ENCODE measurements at places on chromosomes 3 and 15. TPM values are rescaled to one million over a fixed set of nuclear protein-coding genes. Genes with fewer than 3 reads are reported as not detected.
A peak's percentile ranks its signal among the peaks of the same experiment; 100 is the strongest.

FGF12 gene
- total RNA-seq, result 2.5 TPM

CAPN7 gene
- 28.8 TPM for total RNA-seq

GPR149 gene
- not detected for total RNA-seq

DNA sequence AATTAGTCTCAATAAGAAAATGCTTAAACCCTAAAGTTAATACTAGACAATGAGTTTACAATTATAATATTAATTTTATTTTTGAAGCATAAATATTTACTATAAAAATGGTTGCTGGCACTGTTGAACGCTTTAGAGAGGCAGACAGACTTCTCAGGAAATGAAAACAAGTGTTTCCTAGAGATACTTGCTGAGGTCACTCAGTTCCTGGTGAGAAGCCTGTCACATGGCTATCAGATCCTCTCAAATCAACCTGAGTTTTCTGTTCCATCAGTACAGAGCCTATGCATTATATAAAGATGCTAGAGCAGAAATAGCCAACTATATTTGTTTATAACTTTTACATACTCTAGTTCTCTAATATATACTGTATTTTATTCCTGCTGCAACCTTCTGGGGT is 109.2 kb downstream of the MYO5A start:
- peak; percentile 89 for DNase-seq

DNA sequence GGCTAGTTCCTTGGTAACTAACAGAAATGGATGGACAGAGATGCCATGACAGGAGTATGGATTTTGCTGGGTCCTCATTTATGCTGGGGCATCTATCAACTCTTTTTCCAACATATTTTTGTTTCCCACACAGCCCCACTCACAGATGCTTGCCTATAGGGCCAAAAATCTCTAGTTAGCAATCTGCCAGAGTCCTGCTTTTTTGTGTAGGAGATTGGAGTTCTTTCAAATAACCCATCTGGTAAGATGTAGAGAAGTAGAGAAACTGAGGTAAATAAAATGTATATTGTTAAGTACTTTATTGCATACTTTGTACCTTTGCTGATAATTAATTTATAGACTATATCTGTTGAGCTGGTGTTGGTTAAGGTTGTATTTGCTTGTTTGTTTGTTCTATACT is 456.5 kb upstream of the GOLIM4 start:
- DNase-seq, result no peak

DNA sequence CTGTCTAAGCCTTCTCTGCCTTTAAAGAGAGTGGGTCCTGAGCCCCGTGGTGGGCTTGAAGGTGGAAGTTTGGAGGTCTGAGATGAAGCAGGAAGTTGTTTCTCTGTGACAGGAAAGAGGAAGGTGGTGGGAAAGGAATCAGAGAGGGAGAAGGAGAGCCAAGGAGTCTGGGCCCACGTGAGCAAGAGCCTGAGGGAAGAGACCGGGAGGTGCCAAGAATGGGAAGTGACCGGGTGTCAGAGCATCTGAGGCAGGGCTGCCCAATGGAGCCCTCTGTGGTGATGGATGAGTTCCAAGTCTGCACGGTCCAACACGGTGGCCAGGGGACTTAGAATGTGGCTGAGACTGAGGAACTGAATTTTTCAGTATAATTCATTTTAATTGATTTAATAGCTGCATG is 24.6 kb downstream of the ALDH1L1 start:
- no peak for DNase-seq

- no peak for DNase-seq
These were observed 935.8 kb downstream of the IGSF11 start for GRCh38 chr3:118098827-118099226.

Data from endothelial cell of umbilical vein (primary cell).